ENCODE measurements at places on chromosomes 2 and 18.

- DNase-seq = no peak
These were observed 44.1 kb downstream of the C1D start for GRCh38 chr2:68018727-68019126.

GRCh38 chr18:48785091-48785614, 165.6 kb downstream of the SMAD7 start:
- no peak for DNase-seq

GRCh38 chr2:197708331-197708730, 3.2 kb downstream of the MARS2 start:
- peak; percentile 76 for DNase-seq

- no peak for DNase-seq
These were observed 126.1 kb upstream of the NOL4 start for GRCh38 chr18:34350778-34351177.

DNA sequence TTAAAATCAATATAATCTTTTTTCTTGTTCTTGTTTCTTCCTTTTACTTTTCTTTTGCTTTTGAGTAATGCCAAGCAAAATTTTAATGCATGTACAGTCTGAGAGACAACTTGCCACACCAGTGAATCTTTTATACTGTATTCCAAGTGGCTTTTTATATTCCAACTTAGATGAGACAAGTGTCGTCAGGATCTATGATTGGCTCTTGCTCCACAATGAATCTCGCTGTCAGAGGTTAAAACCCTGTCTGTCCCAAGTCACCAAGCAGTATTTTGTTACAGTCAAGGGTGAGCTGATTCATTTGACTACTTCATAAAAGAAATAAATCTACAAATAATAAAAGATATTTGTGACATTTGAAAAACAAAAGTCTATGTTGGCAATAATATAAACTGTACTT, at the start of gene MSTN:
TSS of gene MSTN (minus strand) at position 129 of the 400 bp plus-strand sequence. CDS start 133 bp downstream, outside the sequence.
- no peak for DNase-seq

All from fibroblast of skin of abdomen (primary cell).